ENCODE measurements at places on chromosomes 11 and 22.
A peak's percentile ranks its signal among the peaks of the same experiment; 100 is the strongest.

DNA sequence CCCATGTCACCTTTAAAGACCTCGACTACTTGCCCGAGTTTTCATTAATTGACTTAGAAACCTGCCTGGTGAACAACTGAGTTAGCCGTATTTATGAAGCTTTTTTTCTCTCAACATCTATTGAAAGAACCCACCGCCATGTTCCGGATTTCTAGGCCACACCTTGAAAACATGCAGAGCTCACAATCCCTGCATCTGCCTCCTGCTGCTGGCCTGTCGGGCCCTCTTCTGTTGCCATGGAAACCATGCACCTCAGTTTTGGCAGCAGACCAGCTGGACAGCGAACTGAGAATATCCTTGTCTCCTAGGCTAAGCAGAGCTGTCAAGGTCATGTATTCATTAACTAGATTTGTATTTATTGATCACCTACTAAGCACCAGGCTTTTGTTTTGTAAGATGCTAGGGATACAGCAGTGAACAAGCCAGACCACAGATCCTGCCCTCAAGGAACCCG lies 4.3 kb upstream of the PATZ1 start:
- DNase-seq: peak; percentile 48

GRCh38 chr11:12581923-12582322 lies 92.3 kb upstream of the TEAD1 start:
- no peak for DNase-seq

DNA sequence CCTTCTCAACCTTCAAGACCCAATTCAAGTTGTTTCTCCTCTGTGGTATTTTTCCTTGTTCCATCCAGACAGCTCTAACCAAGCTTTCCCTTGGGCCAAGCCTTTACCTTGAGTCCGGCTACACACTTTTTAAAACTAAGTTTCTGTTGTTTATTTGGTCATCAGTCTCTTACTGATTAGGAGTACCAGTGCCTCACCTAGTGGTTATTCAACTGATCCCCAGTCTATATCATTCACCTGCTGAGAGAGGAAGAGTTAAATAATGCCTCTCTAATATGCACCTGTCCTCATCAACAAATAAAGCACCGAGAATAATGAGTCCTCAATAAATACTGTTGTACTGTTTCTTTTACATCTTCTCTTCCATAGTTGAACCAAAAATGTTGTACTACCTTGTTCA lies 160.8 kb downstream of the MSANTD4 start:
- no peak for DNase-seq

DNA sequence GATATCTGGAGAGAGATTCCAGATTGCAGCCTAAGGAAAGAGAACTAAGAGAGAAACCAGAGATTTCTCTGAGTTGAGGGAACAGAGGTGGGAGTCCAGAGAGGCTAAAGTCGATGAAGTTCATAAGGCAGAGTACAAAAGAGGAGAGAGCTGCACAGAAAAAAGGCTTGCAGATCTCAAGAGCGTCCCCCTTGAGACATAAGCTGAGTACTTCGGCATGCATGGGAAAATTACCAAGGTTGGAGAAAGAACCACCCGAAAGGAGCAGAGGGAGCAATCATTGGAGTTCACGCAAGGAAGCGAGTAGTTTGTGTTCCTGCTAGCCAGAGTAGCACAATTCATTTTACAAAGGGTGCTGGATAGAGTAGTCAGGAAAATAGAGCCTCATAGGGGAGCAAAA lies 293.5 kb downstream of the TMEM135 start:
- DNase-seq: no peak

GRCh38 chr11:61279934-61280659 lies 15.0 kb downstream of the VWCE start:
- DNase-seq: no peak

DNA sequence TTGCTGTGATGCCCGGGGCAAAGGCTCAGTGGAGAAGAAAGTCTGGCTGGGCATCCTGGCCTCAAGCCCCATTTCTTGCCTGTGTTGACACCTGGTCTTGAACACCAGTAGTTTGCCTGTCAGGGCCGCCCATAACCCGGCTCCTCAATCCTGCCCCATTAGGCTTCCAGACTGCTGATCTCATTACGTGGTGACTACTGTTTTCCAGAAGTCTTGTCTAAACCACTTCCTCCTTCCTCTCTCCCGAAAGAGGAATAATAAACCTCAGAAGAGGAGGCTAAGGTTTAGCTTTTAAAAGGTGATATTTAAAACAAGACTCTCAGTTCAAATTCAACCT lies 97.7 kb downstream of the CD44 start:
- no peak for DNase-seq

- DNase-seq: no peak
These were observed 685.0 kb downstream of the ETS1 start for GRCh38 chr11:127902382-127902781.

DNA sequence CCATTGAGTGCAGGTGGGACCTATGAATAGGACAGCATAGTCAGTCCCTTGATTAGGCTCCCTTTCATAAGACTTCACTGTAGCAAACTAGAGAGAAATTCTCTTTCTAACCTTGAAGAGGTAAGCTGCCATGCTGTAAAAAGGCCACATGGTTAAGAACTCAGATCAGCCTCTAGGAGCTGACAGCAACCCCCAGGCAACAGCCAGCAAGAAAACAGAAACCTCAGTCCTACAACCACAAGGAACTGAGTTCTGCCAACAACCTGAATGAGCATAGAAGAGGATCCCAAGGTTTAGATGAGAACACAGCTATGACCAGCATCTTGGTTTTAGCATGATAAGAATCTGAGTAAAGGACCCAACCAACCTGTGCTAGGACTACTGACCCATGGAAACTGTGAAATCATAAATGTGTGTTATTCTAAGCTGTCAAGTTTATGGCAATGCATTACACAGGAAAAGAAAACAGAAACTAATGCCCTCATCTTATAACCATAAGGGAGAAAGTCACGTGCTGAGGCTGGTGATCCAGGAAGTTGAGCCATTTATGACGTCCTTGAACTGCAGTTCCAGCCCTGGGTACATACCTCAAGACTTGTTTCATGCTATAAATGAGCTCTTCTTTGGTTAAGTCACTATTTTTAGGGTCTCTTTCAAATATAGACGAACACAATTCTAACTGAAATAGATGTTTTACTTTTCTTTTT lies 43.3 kb downstream of the RAB38 start:
- DNase-seq: no peak

GRCh38 chr11:109062445-109062844 lies 359.5 kb upstream of the C11orf87 start:
- DNase-seq: no peak

DNA sequence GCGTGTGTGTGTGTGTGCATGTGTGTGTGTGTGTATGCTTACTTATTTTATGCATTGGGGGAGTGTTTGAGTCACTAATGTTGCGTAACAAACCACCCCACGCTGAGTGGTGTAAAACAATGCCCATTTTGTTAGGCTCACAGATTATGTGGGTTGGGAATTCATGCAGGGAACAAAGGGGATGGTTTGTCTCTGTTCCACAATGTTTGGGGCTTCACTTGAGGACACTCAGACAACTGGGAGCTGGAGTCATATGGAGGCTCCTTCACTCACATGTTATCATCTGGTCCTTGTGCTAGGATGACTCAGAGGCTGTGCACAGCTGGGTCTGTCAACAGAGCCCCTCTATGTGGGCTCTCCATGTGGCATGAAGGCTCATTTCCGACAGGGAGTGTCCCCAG lies 51.3 kb upstream of the LARGE1 start:
- no peak for DNase-seq

Measured in mucosa of gallbladder (tissue), 1 donor.